Left renal cortex interstitium (tissue), 4 donors: ENCODE measurements at places on chromosomes 3 and 15. TPM values are rescaled to one million over a fixed set of nuclear protein-coding genes. Genes with fewer than 3 reads are reported as not detected.
A peak's percentile ranks its signal among the peaks of the same experiment; 100 is the strongest.

GRCh38 chr3:11718637-11719405 is 75.1 kb upstream of the VGLL4 start:
- no peak for DNase-seq

GRCh38 chr3:113533534-113533892 is 1.2 kb downstream of the SIDT1 start:
- DNase-seq: no peak

DNA sequence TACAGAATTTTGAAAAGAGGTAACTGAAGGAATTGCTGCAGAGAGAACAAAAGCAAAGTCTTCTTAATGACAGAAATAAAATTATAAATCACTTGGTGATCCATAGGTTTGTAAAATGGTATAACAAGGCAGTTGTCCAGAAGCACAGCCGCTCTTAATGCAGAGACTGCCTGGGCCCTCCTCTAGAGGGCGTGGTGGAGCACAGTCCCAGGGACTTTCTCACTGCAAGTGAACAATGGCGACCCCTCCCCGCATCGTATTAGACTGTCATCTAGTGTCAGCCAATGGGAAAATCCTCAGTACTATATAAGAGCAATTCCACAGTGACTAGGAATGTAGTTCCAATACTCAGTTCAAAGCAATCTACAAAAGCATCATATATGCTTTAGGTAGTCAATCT is 26.4 kb upstream of the ZBED2 start:
- DNase-seq: no peak

DNA sequence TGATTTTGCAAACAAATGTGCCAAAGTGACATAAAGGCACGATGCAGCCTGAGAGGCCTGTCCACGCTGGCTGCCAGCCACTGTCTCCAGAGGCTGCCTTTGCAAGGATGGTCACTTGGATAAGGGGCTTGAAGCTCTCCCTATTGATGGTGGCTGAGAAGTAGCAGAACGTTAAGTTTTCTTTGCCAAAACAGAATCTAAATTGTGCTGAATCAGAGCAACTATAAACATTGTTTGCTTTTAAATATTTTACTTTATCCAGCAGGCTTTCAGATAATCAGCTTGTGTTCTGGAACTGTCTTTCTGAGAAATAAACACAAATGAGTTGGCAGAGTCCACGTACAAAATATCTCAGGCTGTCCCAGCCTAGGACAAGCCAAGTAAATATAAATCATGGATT is 23.8 kb upstream of the CNBP start:
- peak; percentile 13 for DNase-seq

DNA sequence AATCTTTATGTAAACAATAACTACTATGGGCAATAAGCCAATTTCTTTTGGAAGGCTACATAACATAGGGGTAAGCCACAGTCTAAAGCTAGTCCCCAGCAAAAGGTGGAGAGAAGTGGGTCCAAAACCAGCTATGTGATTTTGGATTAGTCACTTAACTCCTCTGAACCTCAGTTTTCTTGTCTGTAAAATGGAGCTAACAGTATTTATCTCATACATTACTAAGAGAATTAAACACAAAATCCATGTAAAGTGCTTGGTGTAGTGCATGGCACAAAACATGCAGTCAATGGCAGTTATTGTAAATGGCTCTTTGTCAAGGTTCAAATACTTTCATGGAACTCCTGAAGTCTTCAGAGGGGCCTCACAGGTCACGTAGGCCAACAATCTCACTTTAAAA is 13.3 kb downstream of the RFT1 start:
- no peak for DNase-seq

GRCh38 chr15:59591356-59591755 is 20.2 kb upstream of the GCNT3 start:
- no peak for DNase-seq

- no peak for DNase-seq
Measured at GRCh38 chr15:39860200-39860599, 59.9 kb downstream of the GPR176 start.

DNA sequence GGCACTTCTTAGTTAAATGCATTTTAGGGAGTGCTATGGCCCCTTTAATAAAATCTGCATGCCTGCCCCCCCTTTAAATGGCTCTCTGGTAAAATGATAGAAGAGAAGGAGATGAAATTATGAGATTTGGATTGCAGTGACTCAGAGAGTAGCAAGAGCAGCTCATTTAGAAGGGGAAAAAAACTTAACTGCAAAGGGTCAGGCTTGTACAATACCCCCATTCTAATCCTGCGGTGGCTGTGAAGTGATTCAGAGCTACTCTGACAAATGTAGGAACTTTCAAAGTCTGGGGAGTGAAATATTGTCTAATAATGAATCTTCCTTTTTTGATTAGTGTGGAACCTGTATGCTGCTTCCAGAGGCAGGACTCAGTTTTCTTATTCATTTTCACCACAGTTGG is 44.1 kb upstream of the TBC1D23 start:
- no peak for DNase-seq

- DNase-seq: no peak
Measured at GRCh38 chr3:58021962-58022361, 13.7 kb downstream of the FLNB start.

DNA sequence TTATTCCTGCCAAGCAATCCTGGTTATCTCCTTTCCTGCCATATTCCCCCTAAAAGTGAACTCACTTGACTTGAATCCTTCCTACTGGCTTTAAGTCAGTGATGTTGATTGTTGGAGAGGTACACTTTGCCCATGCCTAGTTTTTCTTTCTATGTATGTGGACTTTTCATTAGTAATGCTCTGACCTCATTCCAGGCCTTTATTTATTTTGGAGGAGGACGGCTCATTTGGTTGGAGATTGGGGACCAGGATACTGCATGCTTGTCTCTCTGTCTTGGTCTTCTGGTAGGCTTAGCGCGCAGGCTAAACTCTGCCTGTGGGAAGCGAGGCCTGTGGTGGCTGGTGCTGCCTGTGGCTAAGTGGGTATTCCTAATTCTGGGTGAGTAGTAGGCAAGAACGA is 29.1 kb upstream of the MTMR10 start:
- no peak for DNase-seq

- no peak for DNase-seq
Measured at GRCh38 chr15:35507932-35508638, 37.9 kb downstream of the DPH6 start.

DNA sequence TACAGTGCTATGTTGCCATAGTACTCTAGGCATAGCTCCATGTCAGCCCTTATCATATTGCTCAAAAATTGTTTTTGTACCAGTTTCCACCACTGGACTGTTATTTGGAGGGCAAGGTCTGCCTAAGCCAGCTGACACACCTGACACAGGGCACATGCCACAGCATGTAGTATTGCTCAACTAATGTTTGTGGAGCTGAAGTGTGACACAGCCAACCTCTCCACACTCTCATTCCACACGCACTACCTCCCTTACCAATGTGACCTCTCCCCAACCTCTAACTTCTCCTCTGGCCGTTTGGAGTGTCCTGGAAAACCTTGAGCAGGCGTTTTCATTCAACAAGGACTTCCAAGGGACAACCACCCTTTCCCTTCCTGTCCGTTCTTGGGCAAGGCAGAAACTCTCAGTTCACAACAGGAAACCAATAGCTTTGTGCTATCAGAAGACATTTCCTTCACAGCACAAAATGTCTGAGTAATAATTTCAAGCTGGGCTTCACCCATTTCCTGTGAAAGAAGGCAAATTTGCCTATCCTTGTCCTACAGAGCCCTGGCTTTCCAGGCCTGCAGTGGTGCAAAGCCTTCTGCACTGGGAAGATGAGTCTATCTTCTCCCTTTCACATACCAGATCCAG is 38.4 kb downstream of the TLNRD1 start:
- DNase-seq: no peak

SLC9C1 gene
- 1.2 TPM for polyA plus RNA-seq

RASGRF1 gene
- polyA plus RNA-seq: 0.55 TPM

EMC7 gene
- polyA plus RNA-seq: 82.7 TPM

CHST14 gene
- 37.8 TPM for polyA plus RNA-seq

P3H2 gene
- 82.6 TPM for polyA plus RNA-seq

MYL3 gene
- polyA plus RNA-seq: 24.3 TPM
